ENCODE measurements at places on chromosomes 13 and 19.

DNA sequence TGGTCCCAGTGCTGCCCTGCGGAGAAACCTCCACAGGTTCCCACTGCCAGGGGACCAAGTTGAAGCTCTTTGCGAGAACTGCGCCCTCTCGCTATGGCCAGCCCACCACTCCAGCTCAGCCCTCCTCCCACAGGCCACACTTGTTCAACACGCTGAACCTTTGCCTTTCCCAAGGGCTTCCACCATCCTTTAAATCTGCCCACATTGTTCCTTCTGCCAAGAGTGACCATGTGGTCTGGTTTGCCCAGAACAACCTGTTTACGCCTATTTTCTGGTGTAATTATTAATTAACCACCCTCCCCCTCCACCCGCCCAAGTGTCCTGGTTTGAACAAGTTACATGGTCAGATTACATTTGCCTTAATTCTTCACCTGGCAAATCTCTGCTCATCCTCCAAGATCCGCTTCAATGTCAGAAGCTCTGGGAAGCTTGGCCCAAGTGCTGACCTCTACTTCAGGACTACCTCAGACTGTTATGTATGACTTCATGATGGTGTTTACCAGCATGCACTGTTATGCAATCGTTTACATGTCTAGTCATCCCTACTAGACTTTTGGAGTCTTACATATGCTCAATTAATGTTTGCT is 12.0 kb upstream of the USP12 start:
- DNase-seq, result no peak

GRCh38 chr19:30667227-30667626 is 295.0 kb downstream of the ZNF536 start:
- DNase-seq, result no peak

DNA sequence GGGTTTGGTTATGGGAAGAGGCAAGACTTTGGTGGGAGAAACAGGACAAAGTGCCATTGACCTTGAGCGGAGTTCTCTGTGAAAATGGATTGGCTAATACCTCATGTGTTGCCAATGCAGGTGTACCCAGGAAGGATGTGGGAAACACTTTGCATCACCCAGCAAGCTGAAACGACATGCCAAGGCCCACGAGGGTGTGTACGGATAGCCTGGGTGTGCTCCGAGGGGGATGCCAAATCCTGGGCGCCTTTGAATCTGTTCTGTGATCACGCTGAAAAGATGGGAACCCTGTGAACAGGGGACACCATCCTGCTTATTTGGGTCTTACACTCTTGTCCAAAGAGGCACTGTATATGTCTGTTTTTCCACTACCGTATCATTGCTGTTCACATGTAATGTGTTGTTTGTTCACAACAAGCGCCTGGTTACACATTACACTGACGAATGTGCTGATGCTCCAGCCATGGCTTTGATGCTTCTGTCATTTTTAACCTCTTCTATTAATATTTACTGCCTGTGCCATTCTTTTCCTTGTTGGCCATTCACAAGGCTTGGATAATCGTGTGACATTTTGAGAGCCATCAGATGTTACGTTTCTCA is 8.3 kb downstream of the GTF3A start:
- no peak for DNase-seq

DNA sequence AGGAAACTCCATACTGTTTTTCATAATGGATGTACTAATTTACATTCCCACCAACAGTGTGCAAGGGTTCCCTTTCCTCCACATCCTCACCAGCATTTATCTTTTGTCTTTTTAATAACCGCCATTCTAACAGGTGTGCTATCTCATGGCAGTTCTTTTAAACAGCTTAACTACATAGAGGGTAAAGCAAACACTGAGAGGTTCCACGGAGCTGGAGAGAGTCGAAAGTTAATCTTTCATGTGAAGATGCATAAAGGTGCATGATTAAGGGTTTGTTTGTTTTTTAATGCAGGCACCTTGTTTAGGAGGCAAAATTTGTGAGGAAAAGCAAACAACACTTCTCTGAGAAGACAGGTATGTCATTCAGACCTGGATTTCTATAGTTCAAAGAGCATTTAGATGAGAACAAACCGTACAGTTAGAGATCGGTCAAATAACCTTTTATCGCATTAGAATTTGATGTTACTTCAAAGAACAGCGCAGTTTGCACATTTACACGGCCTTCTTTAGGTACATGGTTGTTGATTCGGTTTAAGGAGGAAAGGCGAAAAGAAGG is 193.9 kb downstream of the RBM26 start:
- DNase-seq, result no peak

DNA sequence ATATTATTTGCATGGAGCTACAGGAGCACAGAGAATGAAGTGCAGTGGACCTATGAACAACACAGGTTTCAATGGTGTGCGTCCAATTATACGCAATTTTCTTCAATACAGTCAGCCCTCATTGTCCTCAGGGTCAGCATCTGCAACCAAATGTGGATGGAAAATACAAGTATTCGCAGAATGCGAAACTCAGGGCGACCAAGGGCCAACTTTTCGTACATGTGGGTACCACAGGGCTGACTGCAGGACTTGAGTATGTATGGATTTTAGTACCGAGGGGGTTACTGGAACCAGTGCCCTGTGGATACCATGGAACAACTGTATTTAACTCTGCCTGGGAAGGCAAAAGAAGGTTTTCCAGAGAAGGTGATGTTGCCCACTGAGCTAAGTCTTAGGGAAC is 10.2 kb downstream of the LCP1 start:
- DNase-seq, result no peak

DNA sequence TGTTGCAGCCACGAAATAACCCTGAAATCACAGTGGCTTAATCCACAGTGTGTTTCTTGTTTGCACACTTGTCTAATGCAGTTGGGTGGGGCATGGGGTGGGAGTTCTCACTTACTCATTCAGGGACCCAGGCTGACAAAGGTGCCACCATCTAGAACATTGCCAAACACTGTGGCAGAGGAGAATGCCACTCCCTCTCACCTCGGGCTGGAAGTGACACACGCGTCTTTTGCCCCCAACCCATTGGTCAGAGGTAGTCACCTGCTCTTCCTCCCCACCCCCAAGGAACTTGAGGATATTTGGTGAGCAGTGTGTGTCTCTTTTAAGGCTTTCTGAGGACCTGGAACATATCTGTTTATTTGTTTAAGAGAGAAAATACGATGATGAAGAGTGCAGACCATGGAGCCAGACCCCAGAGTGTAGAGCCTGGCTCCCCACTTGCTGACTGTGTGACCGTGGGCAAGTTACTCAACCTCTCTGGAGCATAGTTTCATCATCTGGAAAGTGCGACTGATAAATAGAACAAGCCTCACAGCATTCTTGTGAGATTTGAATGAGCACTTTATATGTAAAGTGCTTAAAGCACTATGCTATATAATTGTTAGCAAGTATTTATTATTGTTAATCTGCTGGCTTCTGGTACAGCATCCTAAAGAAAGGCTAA is 17.4 kb downstream of the GPR183 start:
- DNase-seq, result no peak

Measured in activated T-cell treated with anti-CD3 and anti-CD28 coated beads for 24 hours (primary cell).